Activated T-helper 1 cell treated with anti-CD3 and anti-CD28 coated beads, Interleukin-2, amount 50 U/mL, for 16 hours (primary cell): ENCODE measurements at places on chromosomes 7 and 10.

- no peak for DNase-seq
These were observed 29.7 kb downstream of the AP3M1 start for GRCh38 chr10:74120911-74121310.

- DNase-seq, result no peak
These were observed 103.4 kb downstream of the PRTFDC1 start for GRCh38 chr10:24849051-24849450.

- peak; percentile 53 for DNase-seq
These were observed 67.3 kb upstream of the KLF6 start for GRCh38 chr10:3852147-3852904.

GRCh38 chr7:2711895-2712675, 24.1 kb downstream of the AMZ1 start:
- DNase-seq, result no peak

DNA sequence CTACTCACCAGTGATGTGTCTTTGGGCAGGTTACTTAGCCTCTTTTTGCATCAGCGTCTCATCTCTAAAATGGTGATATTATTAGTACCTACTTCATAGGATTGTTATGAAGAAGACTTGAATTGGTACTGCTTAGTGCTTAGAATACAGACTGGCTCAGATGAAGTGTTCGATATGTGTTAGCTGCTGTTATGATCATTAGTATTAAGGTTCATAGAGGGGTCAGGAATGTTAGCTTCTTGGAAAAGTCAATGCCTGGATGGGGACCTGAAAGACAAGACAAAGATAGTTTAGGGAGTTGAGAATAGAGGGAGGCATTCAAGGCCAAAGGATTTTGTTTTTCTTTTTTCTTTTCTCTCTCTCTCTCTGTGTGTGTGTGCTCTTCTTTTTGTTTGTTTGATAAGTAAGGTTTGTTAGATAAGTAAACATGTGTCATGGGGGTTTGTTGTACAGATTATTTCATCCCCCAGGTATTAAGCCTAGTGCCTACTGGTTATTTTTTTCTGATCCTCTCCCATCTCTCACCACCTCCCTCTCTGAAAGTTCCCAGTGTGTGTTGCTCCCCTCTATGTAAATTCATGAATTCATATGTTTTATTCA, 63.3 kb downstream of the MDFIC start:
- DNase-seq, result no peak
